ENCODE measurements at places on chromosomes 11 and 22. TPM values are rescaled to one million over a fixed set of nuclear protein-coding genes. Genes with fewer than 3 reads are reported as not detected.

The OR52A1 gene
- total RNA-seq = not detected

The SERPIND1 gene
- total RNA-seq = not detected

The MB gene
- total RNA-seq = 0.79 TPM

The WNT11 gene
- 67.7 TPM for total RNA-seq

The OR51B2 gene
- total RNA-seq = not detected

The TTC17 gene
- total RNA-seq = 39.9 TPM

The RCOR2 gene
- total RNA-seq = 0.37 TPM

The CNTF gene
- 1.3 TPM for total RNA-seq

The OR4D5 gene
- total RNA-seq = not detected

The OR10D3 gene
- total RNA-seq = not detected

The CCDC116 gene
- total RNA-seq = 0.33 TPM

DNA sequence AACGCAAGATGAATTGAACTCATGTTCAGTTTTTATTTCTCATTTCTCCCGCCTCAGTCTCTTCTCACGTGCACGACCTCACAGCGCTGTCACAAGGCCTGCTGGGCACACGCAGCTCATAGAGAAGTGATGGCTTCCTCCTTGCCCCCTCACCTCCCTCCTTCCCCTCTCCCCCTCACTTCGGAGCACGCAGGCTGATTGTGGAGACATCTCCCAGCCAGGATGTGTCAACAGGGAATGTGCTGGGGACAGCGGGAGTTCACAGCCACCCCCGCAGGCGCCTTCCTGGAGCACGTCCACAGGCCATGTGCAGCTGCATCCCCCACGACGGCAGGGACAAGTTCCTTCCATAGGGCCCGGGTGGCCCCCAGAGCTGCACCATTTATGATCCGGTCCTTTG, 29.1 kb upstream of the KRTAP5-6 start:
- no peak for DNase-seq

- no peak for DNase-seq
Measured at GRCh38 chr22:39177791-39178190, 25.3 kb upstream of the CBX7 start.

- no peak for DNase-seq
Measured at GRCh38 chr22:42970029-42970428, 44.9 kb downstream of the PACSIN2 start.

GRCh38 chr11:46846510-46846830, 390 bp upstream of the CKAP5 start:
- no peak for DNase-seq

DNA sequence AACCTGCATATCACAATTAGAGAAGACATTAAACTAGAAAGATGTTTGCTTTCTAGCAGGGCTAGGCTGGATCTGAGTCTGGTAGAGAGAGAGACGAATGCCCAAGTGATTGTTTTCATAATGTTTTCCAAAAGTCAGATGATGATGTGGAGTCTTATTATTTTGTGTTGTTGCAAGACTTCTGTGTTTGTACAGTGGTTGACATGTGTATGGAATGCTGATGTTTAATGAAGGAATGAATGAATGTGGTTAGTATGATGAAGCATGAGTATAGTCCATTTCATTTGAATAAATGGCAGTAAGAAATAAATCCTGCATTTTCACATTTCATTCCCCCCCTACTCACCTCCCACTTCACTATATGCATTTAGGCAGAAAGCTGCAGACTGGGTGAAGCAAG, 69.6 kb downstream of the PPP2R1B start:
- no peak for DNase-seq

GRCh38 chr11:102630598-102631448, 5.7 kb upstream of the MMP20 start:
- no peak for DNase-seq

- no peak for DNase-seq
Measured at GRCh38 chr11:36093548-36093947, 149.7 kb downstream of the LDLRAD3 start.

DNA sequence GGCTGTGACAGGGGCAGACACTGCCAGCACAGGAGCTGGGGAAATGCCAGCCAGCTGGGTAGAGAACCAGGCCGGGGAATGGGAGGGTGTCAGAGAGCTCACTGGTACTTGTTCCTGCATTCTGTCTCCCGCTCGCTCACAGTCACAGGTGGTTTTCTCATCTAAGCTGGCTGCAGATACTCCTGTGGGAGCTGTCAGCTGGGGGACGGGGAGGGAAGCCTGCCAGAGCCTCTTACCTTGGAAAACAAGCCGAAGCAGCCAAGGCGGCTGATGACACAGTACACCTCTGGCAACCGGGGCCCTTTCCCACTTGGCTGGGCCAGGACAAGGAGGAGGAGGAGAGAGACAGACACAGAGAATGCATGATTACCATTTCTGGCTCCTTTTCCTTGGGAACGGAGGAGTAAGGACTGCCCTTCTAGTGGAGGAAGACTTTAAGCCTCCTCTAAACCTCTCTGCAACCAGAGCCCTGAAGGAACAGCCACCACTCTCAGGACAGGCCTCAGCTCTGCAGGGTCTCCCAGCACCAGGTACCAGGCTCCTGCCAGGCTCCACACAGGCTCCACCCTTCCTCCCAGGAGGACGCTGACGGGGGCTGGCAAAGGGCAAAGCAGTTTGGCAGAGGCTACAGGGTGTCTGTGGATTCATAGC, 25.1 kb downstream of the RPL27A start:
- no peak for DNase-seq

DNA sequence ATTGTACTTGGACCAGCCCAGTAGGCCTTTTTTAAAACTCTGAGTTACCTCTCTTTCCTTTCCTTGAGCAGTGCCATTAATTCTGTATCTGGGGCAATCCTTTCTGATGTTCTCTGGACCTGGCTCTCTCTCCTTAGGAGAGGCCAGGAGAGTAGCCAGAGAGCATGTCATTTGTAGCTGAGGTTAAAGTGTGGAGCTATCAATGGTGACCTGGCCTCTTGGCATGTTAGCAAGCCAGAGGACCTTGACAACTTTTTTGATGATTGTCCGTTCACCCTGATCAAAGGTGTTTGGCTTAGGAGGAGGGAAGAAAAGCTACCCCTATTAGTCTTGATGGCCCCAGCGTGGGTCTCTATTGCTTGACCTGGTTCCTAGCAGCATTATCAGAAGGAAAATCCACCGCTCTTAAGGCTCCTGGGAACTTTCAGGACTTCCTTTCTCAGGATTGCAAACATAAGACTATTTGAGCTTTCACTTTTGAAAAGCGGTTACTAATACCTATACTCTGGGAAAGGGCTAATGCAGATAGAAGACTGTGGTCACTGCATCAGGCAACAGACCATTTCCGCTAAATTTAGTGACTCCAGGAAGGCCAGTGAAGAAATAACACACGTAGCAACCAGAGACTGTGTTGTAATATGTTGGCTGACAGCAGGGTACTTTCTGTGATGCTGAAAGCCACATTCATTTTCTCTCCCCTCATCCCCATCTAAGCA, 18.2 kb downstream of the LIMK2 start:
- no peak for DNase-seq

DNA sequence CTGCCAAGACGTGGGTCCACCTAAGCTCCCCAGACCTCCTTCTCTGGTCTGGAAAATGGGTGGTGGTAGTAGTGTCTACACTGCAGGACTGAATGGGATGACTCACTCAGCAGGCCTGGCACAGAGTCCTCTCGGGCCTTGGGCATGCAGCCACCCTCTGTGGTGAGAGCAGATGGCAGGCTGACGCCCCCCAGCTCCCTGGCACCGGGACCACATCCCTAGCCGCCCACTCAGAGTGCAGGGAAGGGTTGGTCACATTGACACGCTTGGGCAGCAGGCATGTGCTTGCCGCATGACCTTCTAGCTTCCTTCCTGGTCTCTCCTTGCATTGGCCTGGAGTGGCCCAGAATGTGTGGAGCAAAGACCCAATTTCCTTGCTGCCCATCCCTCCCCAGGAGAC, 30.7 kb upstream of the PRODH start:
- DNase-seq = no peak

DNA sequence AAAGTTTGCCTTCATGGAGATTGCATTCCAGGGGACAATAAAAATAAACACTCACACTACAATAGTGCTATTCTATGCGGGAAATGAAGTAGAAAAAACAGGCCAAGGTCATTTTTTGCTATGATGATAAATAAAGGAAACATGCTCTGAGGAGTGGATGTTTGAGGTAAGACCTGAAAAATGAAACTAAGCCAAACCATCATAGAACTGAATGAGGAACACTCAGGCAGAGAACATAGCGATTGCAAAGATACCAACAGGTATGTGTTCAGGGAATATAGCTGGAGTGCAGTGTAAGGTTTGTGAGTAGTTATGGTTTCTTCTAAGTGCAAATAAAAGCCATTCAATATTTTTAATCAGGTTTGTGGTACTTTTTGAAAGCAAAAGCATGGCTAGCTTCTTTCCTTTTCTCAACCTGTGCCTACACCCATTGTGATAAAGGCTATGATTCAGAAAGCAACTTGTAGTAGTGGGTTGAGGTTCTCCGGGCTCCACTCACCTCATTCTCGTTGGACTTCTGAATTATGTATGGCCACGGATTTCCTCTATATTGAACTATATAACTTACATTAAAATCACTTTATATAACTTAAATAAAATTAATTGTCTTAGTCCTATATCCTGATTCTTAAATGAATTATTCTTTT, 278.2 kb upstream of the CHORDC1 start:
- no peak for DNase-seq

DNA sequence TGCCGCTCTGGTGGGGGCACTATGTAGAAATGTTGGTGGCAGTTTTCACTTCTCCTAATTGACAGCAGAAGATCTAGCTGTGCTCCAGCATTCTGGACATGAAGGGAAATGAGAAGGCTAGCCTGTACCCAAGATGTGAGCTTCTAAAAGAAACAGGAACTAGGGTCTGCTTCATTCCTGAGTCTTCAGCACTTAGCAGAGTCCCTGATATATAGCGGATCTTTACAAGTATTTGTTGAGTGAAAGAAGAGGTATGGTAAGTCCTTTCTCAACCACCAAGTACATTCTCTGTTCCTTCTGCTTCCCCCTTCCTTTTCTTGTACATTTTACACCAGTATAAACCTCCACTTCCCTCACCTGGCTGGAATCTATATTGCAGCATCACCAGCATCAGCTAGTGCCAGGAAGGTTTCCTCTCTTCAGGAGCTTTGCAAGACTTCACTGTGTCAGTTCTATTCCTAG, 408.3 kb upstream of the CADM1 start:
- DNase-seq = peak; percentile 16

GRCh38 chr11:9605742-9606141, 32.3 kb downstream of the WEE1 start:
- DNase-seq = no peak

DNA sequence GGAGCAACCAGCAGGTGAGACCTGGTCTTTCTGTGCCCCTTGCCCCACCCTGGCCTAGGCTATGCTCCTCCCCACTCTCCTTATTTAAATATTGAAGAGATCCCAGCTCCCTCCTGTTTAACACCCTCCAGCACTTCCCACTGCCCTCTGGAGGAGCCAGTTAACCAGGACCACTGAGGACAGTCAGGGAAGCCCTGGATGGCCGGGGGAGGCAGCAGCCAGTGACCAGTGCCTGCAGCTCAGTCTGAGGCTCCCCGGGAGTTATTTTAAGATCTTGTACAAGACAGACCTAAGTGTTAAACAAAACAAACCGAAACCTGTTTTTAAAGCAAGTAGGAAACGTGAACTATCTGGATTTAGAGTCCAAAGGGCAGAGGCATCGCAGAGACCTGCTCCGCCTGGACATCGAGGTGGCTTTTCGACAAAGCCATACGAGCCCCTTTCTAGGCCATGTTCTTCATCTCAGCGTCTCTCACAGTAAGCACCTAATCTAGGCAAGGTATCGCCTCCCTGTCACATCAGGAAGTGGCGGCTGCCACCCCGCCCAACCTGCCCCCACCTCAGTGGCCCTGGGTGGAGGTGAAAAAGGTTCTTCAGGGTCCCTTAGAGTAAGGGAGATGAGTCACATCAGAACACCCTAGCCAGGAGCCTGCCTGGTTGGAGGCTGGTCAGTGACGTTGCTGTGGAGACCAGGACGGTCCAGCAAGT, 35.2 kb downstream of the TRMU start:
- peak; percentile 57 for DNase-seq

GRCh38 chr11:117221775-117222517, 9.9 kb downstream of the PCSK7 start:
- peak; percentile 92 for DNase-seq

GRCh38 chr11:71197096-71197495, 55.3 kb downstream of the SHANK2 start:
- no peak for DNase-seq

DNA sequence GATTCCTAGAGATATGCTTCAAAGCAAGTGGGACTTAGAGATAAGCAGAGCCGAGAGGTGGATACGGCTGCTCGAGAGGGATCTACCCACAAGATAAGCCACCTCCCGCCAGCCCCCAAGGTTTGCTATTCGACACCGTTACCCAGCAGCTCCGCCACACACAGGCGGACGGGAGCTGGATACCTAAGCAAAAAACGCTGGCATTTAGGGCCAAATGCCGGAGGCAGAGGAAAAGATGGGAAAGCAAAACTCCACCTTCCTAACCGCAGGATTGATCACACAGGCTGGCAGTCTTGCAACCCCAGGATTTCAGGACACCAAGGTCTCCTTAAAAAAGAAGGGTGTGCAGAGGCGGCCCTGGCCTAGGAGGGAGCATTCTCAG, 709 bp downstream of the FTH1 start:
- DNase-seq = peak; percentile 56

DNA sequence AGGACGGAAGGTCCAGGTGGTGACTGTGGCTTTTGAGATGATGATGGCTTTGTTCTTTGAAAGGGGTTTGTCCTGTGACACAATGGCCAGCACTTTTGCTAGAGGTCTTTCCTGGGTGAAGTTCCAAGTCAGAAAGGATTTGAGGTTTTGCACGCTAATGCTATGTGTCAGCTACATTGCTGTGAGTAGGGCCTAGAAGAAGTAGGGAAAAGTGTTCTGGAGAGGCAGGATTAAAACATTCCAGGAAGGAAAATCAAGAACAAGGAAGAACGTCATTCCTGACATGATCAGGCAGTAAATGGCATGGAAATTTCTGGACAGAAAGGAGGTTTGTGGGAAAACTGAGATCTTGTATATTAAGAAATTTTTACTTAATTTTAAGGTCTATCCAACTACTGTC, 290.7 kb downstream of the NTM start:
- no peak for DNase-seq

DNA sequence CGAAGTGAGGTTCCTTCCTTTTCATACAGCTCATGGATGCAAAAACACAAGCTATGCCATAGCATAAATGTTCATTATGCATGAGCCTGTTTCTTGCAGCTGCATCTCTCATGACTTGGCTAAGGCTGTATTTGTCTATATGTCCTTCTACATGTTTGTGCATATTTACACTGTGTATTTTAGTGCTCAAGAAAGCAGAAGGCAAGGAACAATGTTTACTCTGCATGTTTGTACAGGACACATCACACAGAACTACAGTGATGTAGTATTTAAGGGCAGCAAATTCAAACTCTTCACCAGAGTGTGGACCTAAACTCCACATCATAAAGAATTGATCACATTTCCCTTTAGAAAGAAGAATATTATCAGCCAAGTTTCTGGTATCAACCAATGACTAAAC, 170.3 kb downstream of the CADM1 start:
- DNase-seq = no peak

GRCh38 chr22:33569559-33569958, 350.7 kb downstream of the LARGE1 start:
- no peak for DNase-seq

GRCh38 chr11:91104237-91104636, 881.4 kb upstream of the CHORDC1 start:
- DNase-seq = no peak

- no peak for DNase-seq
Measured at GRCh38 chr11:30165652-30166051, 65.2 kb upstream of the FSHB start.
